Uterus (tissue), 4 donors: ENCODE measurements at places on chromosomes 4 and X. TPM values are rescaled to one million over a fixed set of nuclear protein-coding genes. Genes with fewer than 3 reads are reported as not detected.

The CYLC1 gene
- total RNA-seq: not detected

The TLR1 gene
- 19.4 TPM for total RNA-seq

The SLC4A4 gene
- total RNA-seq: 0.51 TPM

The XAGE2 gene
- not detected for total RNA-seq

The NRK gene
- total RNA-seq: 1.8 TPM

DNA sequence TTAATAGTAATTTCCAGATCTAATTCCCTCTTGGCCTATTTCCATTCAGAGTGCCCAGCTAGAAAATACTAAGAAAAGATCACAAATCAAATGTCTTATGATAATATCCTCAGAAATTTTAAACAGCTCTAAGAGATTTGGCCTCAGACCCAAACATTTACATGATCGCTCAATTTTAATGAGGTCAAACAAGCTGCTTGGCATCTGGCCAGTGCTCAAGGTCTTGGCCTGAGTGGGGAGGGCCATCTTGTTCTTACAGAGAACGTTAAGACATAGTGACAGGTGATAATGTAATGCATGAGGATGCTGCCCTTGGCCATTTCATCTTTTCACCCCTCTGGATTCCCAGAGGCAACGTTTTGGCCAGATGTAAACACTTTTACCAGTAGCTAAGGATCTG is 159.2 kb upstream of the SLC7A11 start:
- no peak overlapping the region for H3K4me3 ChIP-seq
- no peaks in the 10 kb centered on the region for H3K36me3 ChIP-seq
- peak overlapping the region; percentile 2 for H3K27ac ChIP-seq

DNA sequence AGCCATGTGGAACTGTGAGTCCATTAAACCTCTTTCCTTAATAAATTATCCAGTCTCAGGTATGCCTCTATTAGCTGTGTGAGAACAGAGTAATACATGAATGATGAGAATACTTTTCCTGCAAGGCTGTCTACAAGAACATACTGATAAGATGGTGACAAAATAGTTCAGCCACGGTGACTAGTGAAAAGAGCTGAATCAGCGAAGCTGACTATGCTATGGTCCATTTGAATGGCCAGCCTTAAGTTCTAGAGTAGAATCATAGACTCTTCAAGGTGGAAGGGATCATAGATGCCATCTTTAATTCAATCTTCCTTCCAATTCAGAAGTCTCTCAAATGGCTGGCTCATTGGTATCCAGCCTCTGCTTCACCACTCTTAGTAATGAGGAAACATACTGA is 163.3 kb downstream of the SPANXN1 start:
- H3K27ac ChIP-seq: no peak overlapping the region
- no peaks in the 10 kb centered on the region for H3K27me3 ChIP-seq
- H3K4me3 ChIP-seq: no peak overlapping the region
- DNase-seq: no peak
- H3K36me3 ChIP-seq: no peaks in the 10 kb centered on the region

DNA sequence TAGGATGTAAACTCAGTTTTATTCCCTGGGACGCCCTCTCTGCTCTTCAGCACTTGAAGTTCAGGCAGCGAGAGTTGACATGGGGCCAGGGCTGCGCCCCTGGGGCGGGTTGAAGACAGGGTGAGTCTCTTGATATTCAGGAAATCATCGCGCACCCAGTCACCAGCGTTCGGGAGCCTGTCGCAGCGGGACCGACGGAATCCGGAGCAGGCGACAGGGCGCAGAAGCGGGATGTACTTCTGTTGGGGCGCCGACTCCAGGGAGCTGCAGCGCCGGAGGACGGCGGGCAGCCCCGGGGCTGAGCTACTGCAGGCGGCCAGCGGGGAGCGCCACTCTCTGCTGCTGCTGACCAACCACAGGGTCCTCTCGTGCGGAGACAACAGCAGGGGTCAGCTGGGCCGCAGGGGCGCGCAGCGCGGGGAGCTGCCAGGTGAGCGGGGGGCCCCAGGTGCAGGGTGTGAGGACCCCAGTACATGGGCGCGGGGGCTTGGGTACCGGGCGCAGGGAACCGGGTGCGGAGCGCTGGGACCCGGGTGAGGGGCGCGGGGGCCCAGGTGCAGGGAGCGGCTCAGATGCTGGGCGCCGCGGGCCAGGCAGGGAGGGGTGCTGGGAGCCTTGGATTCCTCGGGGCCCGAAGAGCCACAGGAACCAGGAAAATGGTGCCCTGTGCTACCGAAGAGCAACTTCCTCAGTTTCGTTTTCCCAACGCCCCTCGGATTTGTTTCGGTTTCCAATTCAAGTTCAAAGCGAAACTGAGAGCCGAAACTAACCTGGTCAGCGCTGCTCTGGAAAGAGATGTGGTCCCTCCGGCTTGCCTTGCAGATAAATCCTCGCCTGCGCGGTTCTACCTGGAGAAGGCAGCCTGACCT is at the start of gene HERC6:
Gene HERC6 (plus strand): TSS at position 162 of the 869 bp plus-strand sequence. CDS start 70 bp downstream, at position 232.
- no peaks in the 10 kb centered on the region for H3K4me1 ChIP-seq
- no peaks in the 10 kb centered on the region for H3K36me3 ChIP-seq
- peak within 1 kb of the TSS; percentile 99 for H3K4me3 ChIP-seq
- no peaks in the 10 kb centered on the region for H3K27me3 ChIP-seq
- DNase-seq: peak; percentile 75

GRCh38 chr4:156766846-156767245 is 204.8 kb downstream of the PDGFC start:
- DNase-seq: no peak
- no peaks in the 10 kb centered on the region for H3K36me3 ChIP-seq
- no peak overlapping the region for H3K4me3 ChIP-seq
- H3K27me3 ChIP-seq: no peaks in the 10 kb centered on the region
- no peak overlapping the region for H3K27ac ChIP-seq
